ENCODE measurements at places on chromosomes 3 and 15.

DNA sequence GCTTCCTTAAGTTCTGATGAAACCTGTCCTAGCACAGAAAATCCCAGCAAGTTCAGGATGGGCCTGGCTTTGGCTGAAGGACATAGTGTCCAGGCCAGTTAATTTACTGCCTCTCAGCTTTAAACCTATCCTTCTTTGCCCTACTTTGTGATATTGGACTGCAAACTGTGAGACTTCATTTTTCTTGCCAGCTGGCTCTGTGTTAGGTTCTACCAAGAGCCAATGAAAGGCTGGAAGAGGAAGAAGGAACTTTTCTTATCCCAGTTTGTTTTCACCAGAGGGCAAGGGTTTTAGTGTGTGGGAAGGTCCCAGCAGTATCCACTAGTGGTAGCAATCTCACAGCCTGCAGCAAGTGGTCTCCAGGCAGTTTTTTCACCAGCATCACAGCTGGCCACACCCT, 18.2 kb downstream of the DCUN1D1 start:
- no peak for DNase-seq

GRCh38 chr15:54520616-54521015, 542.4 kb downstream of the UNC13C start:
- no peak for DNase-seq

GRCh38 chr3:164918905-164919304, 159.4 kb downstream of the SI start:
- DNase-seq, result no peak

- DNase-seq, result no peak
Measured at GRCh38 chr15:61880084-61880483, 180.2 kb downstream of the VPS13C start.

GRCh38 chr15:58916962-58917361, 16.5 kb downstream of the SLTM start:
- no peak for DNase-seq

DNA sequence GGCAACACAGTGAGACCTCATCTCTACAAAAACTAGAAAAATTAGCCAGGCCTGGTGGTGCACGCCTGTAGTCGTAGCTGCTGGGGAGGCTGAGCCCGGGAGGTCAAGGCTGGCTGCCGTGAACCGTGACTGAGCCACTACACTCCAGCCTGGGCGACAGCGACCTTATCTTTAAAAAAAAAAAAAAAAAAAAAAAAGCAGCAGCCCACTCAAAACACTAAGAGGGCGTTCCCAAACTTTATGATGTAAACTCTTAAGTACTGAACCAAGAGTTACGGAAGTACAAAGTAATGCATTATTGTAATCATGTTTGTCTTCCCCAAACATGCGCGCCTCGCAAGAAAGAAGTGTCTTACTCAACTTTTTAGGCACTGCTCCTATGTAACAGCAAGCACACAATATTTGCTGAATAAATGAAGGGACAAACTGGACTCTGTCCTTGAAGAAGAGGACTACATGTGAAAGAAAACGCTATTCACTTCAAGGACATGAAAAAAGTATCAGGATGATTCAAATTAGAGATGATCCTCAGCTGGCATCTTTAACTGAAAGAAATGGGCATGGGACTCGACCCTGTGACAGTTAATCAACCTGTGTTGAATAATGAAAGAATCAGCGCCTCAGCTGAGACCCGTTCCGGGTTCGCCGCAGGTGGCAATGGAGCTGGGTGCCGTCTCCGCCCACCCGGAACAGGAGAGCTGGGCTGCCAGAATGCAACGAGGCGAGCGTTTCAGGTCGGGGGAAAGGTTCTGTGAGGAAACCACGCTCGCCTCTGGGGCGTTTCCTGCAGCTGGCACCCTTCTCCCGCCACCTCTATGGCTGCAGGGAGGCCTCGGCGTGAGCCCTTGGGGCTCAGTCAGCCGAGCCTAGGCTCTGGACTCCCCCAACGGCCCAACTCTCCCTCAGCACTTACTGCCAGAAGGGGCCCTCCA, 718 bp downstream of the SPG11 start:
- peak; percentile 80 for DNase-seq

DNA sequence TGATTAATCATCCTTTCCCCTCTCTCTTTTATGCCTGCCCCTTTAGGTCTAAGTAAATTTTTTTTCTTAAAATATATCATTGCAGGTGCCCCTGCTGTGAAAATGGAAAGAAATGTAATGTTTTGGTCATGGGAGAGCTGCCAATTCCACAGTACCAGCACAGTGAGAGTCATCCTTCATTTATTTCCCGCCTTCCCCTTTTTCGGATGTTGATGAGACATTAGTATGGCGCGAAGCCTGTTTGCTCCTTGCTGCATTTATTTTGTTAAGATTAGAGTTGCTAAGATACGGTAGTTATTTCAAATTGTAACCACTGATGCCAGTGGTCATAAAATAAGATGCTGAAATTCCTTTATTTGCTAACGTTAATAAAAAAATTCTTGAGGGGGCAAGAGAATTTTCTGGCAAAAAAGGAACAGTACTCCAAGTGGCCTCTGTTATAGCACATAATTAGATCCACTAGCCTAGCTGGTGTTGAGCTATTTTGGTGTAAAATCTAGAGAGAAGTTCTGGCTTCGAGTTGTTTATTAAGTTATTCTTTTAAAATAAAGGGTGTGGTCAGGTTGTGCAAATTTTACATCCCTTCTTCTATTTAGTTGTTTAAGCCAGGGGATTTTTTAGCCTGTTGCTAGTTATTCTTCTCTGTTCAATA, 62.8 kb downstream of the MDFIC2 start:
- no peak for DNase-seq

- no peak for DNase-seq
Measured at GRCh38 chr3:177693616-177694264, 496.5 kb upstream of the TBL1XR1 start.

DNA sequence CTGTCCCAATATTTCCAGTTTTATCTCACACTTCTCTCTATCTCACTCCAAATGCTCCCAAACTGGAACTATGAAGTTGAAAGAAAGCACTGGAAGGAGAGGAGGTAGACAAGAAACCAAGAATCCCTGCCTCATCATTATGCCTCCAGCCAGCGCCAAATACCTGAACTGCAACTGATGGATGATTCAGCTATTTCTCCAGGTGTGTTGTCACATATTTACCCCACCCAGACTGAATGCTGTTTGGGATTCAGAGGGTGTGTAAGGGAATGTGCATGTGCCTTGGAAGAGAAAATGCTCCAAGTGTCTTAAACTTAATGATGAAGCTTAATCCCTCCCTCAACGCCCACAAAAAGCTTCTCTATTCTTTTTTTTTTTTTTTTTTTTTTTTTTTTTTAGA, 269.5 kb upstream of the ATP11B start:
- DNase-seq, result no peak

DNA sequence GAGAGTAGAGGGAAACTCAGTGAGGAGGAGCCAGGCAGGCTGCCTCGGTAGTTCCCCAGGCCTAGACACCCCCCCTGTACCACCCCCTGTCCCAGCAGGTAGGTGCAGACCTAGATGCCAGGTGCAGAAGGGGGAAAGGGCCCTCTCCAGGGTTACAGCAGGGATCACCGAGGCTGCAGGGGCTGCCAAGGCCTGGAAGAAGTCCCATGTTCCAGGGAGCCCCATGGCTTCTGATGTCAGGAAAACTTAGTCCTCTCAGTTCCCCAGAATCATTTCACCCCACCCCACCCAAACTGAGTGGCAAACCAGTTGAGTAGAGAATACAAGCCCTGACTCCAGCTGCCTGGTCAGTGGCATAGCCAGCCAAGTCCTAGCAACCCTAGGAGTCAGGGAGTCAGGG, 7.4 kb upstream of the SEMA3B start:
- DNase-seq, result no peak

- DNase-seq, result no peak
Measured at GRCh38 chr15:66919421-66919820, 146.0 kb upstream of the SMAD3 start.

DNA sequence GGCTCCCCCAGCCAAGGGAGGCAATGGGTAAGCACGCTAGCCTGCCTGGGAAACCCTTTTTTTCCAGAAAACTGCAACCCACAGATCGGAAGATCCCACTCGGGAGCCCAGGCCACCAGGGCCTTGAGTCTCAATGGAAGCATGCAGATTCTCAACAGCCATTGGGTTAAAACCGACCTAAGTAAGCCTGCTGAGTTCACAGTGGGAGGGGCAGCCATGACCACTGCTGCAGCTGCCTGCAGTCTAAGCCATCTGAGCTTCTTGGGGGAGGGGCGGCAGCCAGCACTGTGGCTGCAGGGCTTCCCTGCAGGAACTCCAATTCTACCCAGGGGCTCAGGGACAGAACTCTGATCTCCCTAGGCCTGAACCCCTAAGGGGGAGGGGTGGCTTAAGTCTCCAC, 82.0 kb downstream of the DPPA2 start:
- DNase-seq, result no peak

- DNase-seq, result no peak
Measured at GRCh38 chr15:28281876-28282275, 40.1 kb downstream of the HERC2 start.

- no peak for DNase-seq
Measured at GRCh38 chr15:61115679-61116078, 113.4 kb downstream of the RORA start.

- DNase-seq, result no peak
Measured at GRCh38 chr3:73292220-73292619, 230.8 kb downstream of the EBLN2 start.

DNA sequence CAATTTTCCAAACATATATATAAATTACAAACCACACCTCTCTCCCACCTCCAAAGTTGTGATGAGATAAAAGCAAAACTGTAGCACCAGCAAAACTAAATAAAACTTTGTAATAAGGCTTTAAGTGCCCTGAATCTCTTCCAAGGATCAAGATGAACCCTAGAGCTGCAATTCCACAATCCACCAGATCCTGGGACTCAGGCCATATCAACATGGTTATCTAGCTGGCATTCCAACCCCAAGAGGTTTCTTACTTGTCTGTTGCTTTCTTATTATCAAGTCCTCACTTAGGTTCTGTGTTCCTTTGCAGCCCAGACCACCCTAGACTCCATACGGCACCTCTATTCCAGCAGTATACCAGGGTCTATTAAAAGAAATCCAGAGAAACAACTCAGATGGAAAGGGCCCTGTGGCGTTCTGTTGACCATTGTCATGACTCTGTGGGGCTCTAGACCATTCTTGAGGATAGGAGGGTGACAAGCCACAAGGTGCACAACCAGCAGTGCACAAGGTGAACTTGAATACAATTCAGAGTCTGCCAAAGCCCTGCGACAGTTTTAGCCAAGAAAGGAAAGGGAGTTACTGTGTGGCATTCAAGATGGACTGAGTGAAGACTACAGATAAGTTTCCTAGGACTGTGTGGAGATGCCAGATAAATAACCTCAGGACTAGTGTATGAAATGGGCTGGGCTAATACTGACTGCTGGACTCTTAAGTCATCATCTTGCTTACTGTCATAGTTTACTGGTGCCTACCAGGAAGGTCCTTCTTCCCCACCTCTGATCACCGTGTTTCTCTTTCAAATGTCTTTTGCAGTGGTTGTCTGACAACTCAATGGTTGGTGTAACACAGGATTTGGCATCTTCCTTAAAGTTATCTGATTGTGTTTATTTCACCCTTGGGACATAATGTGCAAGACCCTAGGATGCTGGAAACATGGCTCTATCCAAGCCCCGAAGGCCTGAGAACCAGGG, 27.2 kb downstream of the ACKR2 start:
- no peak for DNase-seq

DNA sequence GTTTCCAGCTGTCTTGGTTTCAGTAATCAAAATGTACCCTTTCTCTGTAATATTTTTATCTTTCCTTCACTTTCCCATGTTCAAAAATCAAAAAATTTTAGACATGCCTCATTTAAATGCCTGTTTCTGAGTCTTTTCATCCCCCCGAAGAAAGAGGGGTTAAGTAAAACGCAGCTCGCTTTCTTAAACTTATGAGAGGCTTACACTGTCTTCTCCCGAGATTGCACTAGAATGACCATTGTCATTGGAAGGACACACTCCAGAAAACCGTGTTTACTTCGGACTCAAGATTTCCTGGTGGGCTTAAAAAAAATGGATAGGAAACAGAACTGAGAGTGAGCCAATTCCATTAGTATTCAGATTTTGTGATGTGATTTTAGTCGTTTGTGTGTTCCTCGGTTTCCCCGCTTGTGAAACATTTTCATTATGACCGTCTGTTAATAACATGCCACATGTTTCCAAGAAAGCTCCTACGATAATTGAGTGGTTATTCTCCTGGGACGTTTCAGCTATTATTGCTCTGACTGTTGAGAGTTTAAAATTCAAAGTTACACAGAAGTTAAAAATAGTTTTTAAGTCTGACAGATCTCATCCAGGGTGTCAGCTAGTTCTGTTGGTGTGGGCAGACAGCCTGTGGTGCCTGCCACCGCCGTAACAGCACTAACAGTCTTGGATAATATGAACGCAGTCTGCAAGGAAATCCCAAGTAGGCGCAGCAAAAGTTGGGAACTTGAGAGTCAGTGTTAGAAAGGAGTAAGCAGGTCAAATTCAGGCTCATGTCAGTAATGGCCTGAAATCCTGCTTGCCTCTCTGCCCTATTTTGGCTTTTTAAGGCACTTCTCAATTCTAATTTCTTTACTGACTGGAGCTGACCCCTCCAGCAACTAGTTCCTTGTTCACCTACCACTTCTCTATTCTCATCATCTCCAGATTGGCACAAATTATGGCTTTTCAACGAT, 1.5 kb downstream of the CRYBG3 start:
- peak; percentile 59 for DNase-seq

GRCh38 chr15:43899928-43900327, 73.1 kb downstream of the WDR76 start:
- no peak for DNase-seq

DNA sequence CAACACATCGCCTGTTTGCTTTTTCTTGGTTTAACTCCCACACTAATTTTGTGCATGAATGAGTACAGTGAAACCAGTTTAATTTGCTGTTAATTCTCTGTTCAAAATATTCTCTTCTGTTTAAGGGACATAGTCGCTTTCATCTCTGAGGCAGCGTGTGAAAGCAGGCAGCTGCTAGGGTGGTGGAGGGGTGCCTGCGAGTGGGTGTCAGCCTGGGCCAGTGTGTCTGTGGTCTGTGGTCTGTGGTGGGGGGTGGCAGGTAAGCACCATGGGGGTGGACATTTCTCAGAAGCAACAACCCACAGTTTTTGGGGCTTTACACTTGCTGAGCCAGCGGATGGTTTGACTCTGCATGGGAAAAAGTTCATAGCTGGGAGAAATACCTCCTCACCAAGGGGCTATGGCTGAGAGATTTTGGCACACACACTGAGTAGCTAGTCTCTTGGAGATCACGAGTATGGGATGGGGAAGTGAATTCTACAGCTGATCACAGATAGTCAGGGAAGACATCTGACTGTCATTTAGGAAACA, 109.2 kb downstream of the EPHB1 start:
- no peak for DNase-seq

GRCh38 chr3:77686560-77686959, 646.7 kb downstream of the ROBO2 start:
- DNase-seq, result no peak

- no peak for DNase-seq
Measured at GRCh38 chr15:49040151-49040550, 6.1 kb downstream of the SECISBP2L start.

GRCh38 chr3:78026318-78026828, 986.5 kb downstream of the ROBO2 start:
- no peak for DNase-seq

DNA sequence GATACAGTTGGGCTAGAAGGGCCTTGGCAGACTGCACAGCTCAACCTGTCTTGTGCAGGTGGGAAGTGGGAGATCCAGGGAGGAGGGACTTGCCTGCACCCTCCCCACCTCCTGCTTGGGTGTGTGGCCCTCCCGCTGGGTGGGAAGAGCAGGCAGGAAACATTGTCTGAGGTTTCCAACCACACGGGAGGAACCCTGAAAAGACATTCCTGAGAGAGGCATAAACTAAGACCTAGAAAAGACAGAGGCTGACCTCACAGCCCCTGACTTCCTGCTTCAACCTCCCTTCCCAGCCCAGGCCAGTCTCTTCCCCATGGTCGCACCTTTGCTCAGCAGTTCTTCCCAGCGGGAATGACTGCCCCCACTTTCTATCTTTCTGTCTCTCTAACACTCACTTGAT, 46.3 kb upstream of the INSYN1 start:
- DNase-seq, result peak; percentile 17
